ENCODE measurements at places on chromosomes 5 and 9. TPM values are rescaled to one million over a fixed set of nuclear protein-coding genes. Genes with fewer than 3 reads are reported as not detected.

Gene IGFBPL1
- not detected for total RNA-seq

Gene GHR
- not detected for total RNA-seq

Gene CTSV
- total RNA-seq: 0.48 TPM

Gene CDC23
- 41.5 TPM for total RNA-seq

Gene FANCC
- total RNA-seq: 12.6 TPM

Gene EIF4E1B
- not detected for total RNA-seq

Gene PTCH1
- total RNA-seq: 4.8 TPM

Gene DOCK8
- total RNA-seq: 113 TPM

Gene KIF4B
- total RNA-seq: 0.07 TPM

Gene UNC13B
- 0.83 TPM for total RNA-seq

Gene PARP8
- 22.2 TPM for total RNA-seq

Gene TCF7
- total RNA-seq: 10.0 TPM

Gene IQGAP2
- total RNA-seq: 28.3 TPM

Gene FANCG
- 107 TPM for total RNA-seq

Gene MYMK
- total RNA-seq: not detected

Gene GNA14
- total RNA-seq: 0.09 TPM

Gene SLC25A2
- total RNA-seq: 0.16 TPM

Gene GARIN3
- total RNA-seq: 0.30 TPM

Gene NOXA1
- 0.46 TPM for total RNA-seq

Gene MAN1B1
- total RNA-seq: 47.5 TPM

Gene ZNF883
- 0.16 TPM for total RNA-seq

Gene MARCOL
- total RNA-seq: not detected

Gene AK1
- total RNA-seq: 21.0 TPM

Gene DNAH5
- total RNA-seq: not detected

Gene NMUR2
- total RNA-seq: not detected

Gene ZBTB6
- 10.9 TPM for total RNA-seq

Gene IFNK
- total RNA-seq: not detected

Gene ASTN2
- 2.7 TPM for total RNA-seq

Gene BTNL3
- total RNA-seq: not detected

Gene SLC6A7
- total RNA-seq: not detected

Gene SHROOM1
- 9.3 TPM for total RNA-seq

Gene PCDH12
- total RNA-seq: 1.3 TPM

Gene GRXCR2
- total RNA-seq: not detected

Gene ARHGEF39
- 12.3 TPM for total RNA-seq

Gene SPINK13
- not detected for total RNA-seq

Gene GDNF
- 0.60 TPM for total RNA-seq

Gene NR6A1
- total RNA-seq: 1.8 TPM

Gene PCDHGA7
- total RNA-seq: 0.16 TPM

Gene LCN2
- total RNA-seq: not detected

Gene ESM1
- 0.37 TPM for total RNA-seq

Gene PCDHB16
- total RNA-seq: not detected

Gene GABRG2
- not detected for total RNA-seq

Gene SNCAIP
- total RNA-seq: not detected

Gene WDR70
- 45.3 TPM for total RNA-seq

Gene FOXD4L3
- not detected for total RNA-seq

All from activated T-helper 2 cell treated with anti-CD3 and anti-CD28 coated beads, Interferon-gamma antibody, Interleukin-2, Interleukin-4, amounts not matched to agents 10 μg/mL and 5 μg/mL and 100 μg/mL, durations not matched to agents 14 hours and 24 hours and 36 hours (primary cell).